ENCODE measurements at places on chromosomes 13 and 19. TPM values are rescaled to one million over a fixed set of nuclear protein-coding genes. Genes with fewer than 3 reads are reported as not detected.

- H3K27ac ChIP-seq, result no peak overlapping the region
- no peaks in the 10 kb centered on the region for H3K27me3 ChIP-seq
- peak; percentile 27 for DNase-seq
- no peak overlapping the region for H3K4me3 ChIP-seq
- no peaks in the 10 kb centered on the region for H3K36me3 ChIP-seq
- peaks cover 6% of the 10 kb centered on the region for H3K4me1 ChIP-seq
These were observed 736 bp downstream of the SMAD9 start for GRCh38 chr13:36919171-36919832.

DNA sequence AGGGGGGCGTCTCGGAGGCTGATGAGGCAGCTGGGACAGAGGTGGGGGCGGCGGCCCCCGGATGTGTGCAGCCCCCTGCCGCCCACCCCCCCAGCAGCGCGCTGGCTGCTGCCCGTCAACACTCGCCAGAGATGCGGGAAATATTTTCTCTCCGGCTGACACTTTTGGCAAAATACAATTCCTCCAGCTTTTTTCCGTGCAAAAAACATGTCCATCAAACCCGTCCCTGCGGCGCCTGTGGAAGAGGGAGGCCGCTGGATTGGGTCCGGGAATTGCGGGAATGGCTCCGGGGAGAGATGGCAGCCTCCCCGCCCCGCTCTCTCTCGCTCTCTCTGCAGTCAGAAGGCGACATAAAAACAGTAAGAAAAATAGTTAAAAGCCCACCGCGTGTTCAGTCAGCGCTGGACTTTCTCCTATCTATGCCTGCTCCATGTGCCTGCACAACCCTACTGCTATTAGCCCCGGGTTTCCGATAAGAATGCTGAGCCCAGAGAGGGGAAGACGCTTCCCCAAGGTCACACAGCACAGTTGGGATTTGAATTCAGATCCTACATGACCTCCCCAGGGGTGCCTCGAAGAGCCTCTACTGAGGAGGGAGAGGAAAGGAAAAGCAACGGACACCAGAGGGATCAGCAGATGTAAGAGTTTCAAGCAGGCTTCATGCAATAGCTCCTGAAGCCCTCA, 23.2 kb downstream of the ZNRF4 start:
- H3K27ac ChIP-seq, result no peak overlapping the region
- H3K27me3 ChIP-seq, result peaks cover 11% of the 10 kb centered on the region
- H3K4me1 ChIP-seq, result no peaks in the 10 kb centered on the region
- no peak for DNase-seq
- no peaks in the 10 kb centered on the region for H3K36me3 ChIP-seq

GRCh38 chr13:113888701-113889330, 24.9 kb upstream of the GAS6 start:
- H3K27ac ChIP-seq, result no peak overlapping the region
- H3K4me1 ChIP-seq, result no peaks in the 10 kb centered on the region

- no peaks in the 10 kb centered on the region for H3K27me3 ChIP-seq
- no peak overlapping the region for H3K27ac ChIP-seq
- H3K36me3 ChIP-seq, result no peaks in the 10 kb centered on the region
- H3K4me3 ChIP-seq, result no peak overlapping the region
- no peak for DNase-seq
- no peaks in the 10 kb centered on the region for H3K4me1 ChIP-seq
These were observed 22.0 kb downstream of the GPC6 start for GRCh38 chr13:93248627-93249047.

- DNase-seq, result no peak
- no peaks in the 10 kb centered on the region for H3K27me3 ChIP-seq
- peaks cover 53% of the 10 kb centered on the region for H3K4me1 ChIP-seq
- no peak overlapping the region for H3K4me3 ChIP-seq
- peaks cover 20% of the 10 kb centered on the region for H3K36me3 ChIP-seq
These were observed 174.5 kb downstream of the TBC1D4 start for GRCh38 chr13:75307370-75307949.

Gene CCDC106
- 25.0 TPM for total RNA-seq

DNA sequence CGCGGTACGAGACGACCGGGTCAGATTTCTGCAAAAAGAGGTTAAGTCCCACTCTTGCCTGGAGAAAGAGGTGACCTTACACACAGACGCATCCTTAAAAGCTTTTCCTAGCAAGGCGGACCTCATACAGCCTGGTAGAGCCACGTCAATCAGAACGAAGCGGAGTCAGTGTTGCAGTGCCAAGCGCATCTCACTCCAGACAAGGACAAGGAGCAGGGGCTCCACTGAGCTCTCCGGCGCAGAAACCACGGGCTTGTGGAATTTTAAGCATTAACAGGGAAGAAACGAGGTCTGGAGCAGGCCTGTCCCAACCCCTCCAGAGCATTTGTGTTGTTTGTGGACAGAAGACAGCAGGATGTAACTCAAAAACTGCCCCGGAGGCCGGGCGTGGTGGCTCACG, 7.1 kb downstream of the EEF2 start:
- H3K4me1 ChIP-seq, result peaks cover 9% of the 10 kb centered on the region
- H3K27ac ChIP-seq, result no peak overlapping the region
- peaks cover 83% of the 10 kb centered on the region for H3K36me3 ChIP-seq

Gene ZNF285
- total RNA-seq, result 3.6 TPM

Gene USHBP1
- total RNA-seq, result 3.0 TPM

DNA sequence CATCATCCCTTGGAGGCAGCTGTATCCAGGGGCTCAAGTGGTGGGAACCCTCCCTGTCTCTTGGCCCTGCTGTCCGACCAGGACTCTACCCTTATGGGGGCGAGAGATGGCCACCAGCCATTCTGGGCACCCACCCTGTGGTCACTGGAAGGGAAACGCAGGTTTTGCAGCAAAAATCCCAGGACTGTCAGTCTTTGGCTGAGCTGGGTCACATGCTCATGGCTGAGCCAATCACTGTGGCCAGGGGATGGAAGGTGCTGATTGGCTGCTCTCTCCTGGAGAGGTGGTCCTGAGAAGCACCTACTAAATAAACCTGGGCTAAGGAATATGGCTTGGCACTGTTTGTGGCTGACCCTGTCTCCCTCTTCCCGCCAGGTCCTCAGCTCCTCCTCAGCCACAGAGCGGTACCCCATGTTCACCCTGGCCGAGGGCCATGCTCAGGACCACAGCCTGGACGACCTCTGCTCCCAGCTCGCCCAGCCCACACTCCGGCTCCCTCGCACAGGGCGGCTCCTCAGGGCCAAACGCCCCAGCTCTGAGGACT, 8.9 kb downstream of the ATG4D start:
- H3K27me3 ChIP-seq, result no peaks in the 10 kb centered on the region
- H3K4me1 ChIP-seq, result no peaks in the 10 kb centered on the region
- no peaks in the 10 kb centered on the region for H3K36me3 ChIP-seq
- H3K27ac ChIP-seq, result no peak overlapping the region
- no peak for DNase-seq

DNA sequence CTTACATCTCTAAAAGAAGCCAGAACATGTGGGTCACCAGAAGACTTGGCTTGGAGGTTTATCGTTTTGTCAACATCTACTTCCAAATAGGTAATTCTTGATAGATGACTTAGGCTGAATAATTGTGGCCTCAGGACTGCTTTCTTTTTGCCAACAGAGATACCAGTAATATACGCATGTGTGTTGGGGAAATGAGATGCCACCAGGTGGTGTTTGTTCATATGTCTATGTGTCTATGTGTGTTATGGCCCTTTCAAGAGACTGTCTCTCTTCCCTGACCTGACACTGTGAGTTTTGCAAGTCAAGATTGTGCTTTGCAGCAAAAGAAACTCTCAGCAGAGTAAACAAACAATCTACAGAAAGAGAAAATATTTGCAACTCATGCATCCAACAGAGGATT, 31.6 kb upstream of the METTL21C start:
- H3K4me3 ChIP-seq, result no peak overlapping the region
- H3K36me3 ChIP-seq, result no peaks in the 10 kb centered on the region
- H3K27ac ChIP-seq, result no peak overlapping the region
- no peaks in the 10 kb centered on the region for H3K27me3 ChIP-seq

Gene ZNF324B
- 6.7 TPM for total RNA-seq

- no peak overlapping the region for H3K4me3 ChIP-seq
- no peaks in the 10 kb centered on the region for H3K4me1 ChIP-seq
- no peak overlapping the region for H3K27ac ChIP-seq
- H3K36me3 ChIP-seq, result no peaks in the 10 kb centered on the region
- no peak for DNase-seq
These were observed 133.3 kb downstream of the KLF12 start for GRCh38 chr13:74000876-74001275.

- no peaks in the 10 kb centered on the region for H3K27me3 ChIP-seq
- no peak overlapping the region for H3K27ac ChIP-seq
- H3K4me1 ChIP-seq, result peaks cover 10% of the 10 kb centered on the region
- no peak overlapping the region for H3K4me3 ChIP-seq
- H3K36me3 ChIP-seq, result no peaks in the 10 kb centered on the region
These were observed 15.3 kb downstream of the GATAD2A start for GRCh38 chr19:19420570-19421298.

Gene ZNF491
- 3.7 TPM for total RNA-seq

- H3K27me3 ChIP-seq, result no peaks in the 10 kb centered on the region
- H3K4me3 ChIP-seq, result no peak overlapping the region
- H3K36me3 ChIP-seq, result no peaks in the 10 kb centered on the region
- H3K27ac ChIP-seq, result no peak overlapping the region
- DNase-seq, result peak; percentile 66
- no peaks in the 10 kb centered on the region for H3K4me1 ChIP-seq
These were observed 12.8 kb upstream of the SELENOW start for GRCh38 chr19:47765523-47766358.

GRCh38 chr13:88649855-88650254, 978.7 kb downstream of the SLITRK5 start:
- no peaks in the 10 kb centered on the region for H3K36me3 ChIP-seq
- H3K4me3 ChIP-seq, result no peak overlapping the region
- no peaks in the 10 kb centered on the region for H3K4me1 ChIP-seq
- H3K27me3 ChIP-seq, result no peaks in the 10 kb centered on the region

Gene FUT3
- total RNA-seq, result not detected

- DNase-seq, result no peak
- no peaks in the 10 kb centered on the region for H3K4me1 ChIP-seq
- no peaks in the 10 kb centered on the region for H3K27me3 ChIP-seq
- no peaks in the 10 kb centered on the region for H3K36me3 ChIP-seq
These were observed 1407.1 kb downstream of the UQCRFS1 start for GRCh38 chr19:27805848-27806247.

- H3K27ac ChIP-seq, result peak overlapping the region; percentile 96
- no peak for DNase-seq
- peaks cover 23% of the 10 kb centered on the region for H3K4me1 ChIP-seq
- no peaks in the 10 kb centered on the region for H3K36me3 ChIP-seq
These were observed 839 bp downstream of the MPHOSPH8 start for GRCh38 chr13:19634256-19634740.

DNA sequence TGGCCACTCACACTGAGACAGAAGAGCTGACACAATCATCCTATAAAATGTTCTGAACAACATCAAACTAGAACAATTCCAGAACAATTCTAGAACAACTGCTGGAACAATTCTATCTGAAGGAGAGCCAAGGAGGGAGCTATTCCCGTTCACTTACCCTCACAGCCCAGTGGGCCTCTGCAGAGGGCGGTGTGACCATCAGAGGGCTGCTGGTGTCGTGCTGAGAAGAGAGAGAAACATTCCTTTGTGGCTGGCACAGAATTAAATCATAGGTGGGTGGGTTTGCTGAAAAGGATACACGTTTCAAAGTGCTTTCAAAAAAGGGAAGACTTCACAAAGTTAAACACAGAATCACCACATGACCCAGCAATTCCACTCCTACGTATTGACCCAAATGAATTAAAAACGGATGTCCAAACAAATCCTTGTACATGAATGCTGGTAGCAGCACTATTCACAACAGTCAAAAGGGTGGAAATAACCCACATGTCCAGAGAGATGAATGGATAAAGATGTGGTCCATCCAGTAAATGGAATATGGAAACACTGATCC, 34.9 kb downstream of the EPS15L1 start:
- DNase-seq, result no peak
- H3K36me3 ChIP-seq, result no peaks in the 10 kb centered on the region
- no peaks in the 10 kb centered on the region for H3K4me1 ChIP-seq
- H3K27ac ChIP-seq, result no peak overlapping the region
- H3K4me3 ChIP-seq, result no peak overlapping the region

DNA sequence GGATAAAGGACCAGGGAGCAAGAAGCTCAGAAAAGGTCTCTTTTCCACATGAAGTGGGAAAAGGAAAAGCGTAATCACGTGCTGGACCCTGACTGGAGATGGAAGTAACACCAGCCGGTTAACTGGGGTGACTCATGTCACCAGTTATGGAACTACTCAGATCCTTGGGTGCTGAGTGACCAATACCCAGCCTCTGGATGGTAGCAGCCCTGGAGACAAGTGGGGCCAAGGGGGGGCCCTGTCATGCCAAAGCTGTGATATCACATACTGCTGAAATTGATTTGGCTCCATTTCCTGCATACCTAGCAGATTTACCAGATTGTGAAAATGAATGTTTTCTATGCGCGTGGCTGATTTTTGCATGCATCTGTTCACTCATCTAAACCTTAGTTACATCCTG, 158.9 kb downstream of the ZIC5 start:
- no peaks in the 10 kb centered on the region for H3K4me1 ChIP-seq
- no peak overlapping the region for H3K4me3 ChIP-seq

DNA sequence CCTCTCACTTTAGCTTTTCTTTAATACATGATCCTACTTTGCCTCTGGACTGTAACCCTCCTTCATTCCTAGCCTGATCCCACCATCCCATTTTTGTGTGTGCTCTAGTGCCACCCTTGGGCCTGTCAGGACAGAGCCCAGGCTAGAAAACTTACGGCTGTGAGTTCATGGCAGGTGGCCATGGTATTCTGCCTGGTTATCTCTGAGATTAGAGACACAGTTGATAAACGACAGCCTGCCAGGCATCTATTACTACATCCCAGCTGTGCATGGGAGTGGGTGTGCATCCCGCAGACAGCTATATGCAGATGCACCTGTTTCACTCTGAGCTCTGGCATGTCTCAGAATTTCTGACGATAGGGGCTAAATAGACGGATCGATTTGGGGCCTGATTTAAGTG, 110.9 kb downstream of the HS6ST3 start:
- H3K4me1 ChIP-seq, result no peaks in the 10 kb centered on the region
- no peaks in the 10 kb centered on the region for H3K27me3 ChIP-seq

Gene FXYD5
- total RNA-seq, result 4.2 TPM
